AG20443 (cell line): ENCODE measurements at places on chromosomes 2 and 18.
A peak's percentile ranks its signal among the peaks of the same experiment; 100 is the strongest.

DNA sequence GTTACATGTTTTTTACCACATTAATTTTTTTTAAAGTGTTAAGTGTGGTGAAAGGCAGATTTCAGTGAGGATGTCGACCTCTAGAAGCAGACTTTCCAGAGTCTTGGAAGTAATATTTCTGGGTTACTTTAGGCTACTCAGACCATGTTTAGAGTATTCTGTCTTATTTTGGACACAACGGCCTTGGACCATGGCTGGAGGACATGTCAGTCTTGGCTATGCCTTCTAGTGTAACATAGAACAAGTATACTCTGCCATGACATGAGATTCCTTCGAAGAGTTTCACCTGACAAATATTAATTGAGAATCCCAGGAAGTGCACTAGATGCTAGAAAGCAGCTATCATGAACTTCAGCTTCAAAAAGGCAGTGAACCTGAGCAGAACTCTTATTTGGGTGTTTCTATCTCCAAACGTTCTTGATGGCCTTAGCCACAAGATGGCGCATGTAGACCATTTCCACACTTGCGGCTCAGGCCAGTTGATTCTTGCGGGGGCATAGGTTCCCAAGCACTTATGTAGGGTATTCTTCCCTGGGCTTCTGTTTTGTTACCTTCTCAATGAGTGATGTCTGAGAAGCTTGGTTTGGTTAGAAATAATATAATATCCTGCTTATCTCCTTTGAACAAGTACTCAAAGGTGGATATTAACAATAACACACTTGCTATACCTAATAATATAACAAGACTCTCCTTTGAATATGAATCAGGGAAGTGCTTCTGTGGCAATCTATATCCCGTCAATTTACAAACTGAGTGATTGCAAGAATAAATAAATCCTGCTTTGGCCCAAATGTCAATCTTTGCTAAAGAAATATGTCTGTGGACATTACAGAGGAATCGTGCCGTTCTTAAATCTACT is 62.0 kb downstream of the CACNB4 start:
- peak; percentile 82 for DNase-seq

- DNase-seq: no peak
Observed at GRCh38 chr2:151576080-151576479, 158.2 kb downstream of the NEB start.

DNA sequence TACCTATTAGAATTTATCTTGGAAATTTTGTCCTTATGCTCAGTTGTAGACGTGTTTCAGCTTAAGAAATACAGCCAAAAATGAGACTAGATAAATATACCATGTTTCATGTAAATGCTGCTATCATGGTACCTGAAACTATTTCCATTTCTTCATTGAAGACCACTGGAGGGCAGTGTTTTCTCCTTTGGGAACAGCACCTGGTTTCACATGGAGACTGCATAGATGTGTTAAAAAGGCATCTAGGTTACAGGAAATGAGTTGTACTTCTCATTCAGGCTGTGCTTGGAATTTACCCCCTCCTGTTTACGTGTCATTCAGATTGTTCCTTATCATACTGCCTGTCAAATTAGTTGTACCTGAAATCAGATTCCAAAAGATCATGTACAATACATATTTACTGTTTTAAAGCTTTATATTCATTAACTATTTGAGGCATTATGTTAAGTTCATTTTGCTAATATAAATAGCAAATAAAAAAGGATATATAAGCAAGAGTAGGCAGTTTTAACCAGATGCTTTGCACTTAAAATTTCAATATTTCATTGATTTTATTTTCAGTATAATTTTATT is 57.3 kb upstream of the PSMD14 start:
- DNase-seq: peak; percentile 39

- DNase-seq: peak; percentile 46
Observed at GRCh38 chr2:85887566-85888019, 1.2 kb downstream of the ST3GAL5 start.
